ENCODE measurements at places on chromosomes 7 and 10. TPM values are rescaled to one million over a fixed set of nuclear protein-coding genes. Genes with fewer than 3 reads are reported as not detected.

- no peak for DNase-seq
Measured at GRCh38 chr10:115222039-115222438, 128.9 kb downstream of the ATRNL1 start.

- no peak for DNase-seq
Measured at GRCh38 chr10:97666992-97667391, 20.0 kb downstream of the AVPI1 start.

DNA sequence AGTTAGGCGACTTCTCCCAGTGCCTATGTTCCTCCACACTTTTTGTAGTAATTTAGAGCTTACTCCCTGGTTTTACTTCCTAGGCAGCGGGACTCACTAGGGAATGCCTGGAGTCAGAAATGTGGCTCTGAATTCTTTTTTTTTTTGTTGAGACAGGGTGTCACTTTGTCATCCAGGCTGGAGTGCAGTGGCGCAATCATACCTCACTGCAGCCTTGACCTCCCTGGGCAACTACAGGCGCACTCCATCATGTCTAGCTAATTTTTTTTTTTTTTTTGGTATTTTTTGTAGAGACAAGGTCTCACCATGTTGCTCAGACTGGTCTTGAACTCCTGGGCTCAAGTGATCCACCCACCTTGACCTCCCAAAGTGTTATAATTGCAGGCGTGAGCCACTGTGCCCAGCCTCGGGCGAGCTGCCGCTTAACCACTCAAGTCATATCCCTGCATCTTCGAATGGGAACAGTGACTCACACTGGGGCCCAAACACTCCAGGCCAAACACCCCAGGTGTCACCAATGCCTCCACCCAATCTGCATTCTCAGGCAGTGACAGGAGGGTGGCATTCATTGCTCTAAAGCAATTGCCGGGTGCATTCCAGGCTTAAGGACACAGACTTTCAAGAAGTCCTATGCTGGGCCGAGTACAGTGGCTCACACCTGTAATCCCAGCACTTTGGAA, 19.6 kb downstream of the RGS10 start:
- DNase-seq = no peak

DNA sequence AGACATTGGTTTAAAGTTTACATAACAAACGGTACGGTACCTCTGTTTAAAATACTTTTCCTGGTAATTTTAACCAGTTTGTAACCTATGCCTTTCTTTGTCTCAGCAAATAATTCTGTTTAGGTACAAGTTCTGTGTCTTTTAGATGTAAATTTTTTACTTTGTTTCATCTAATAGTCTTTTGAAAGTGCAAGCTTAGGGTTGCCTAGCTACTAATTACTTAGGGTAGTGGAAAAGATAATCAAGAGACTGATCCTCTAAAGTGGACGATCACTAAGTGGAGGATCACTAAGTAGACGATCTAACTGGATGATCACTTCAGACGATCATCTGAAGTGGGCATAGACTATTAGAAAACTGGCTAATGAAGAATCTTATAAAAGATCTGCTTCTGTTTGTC, 16.1 kb upstream of the FKBP9 start:
- DNase-seq = no peak

Gene CYP2C8
- total RNA-seq = not detected

GRCh38 chr10:126927799-126928198, 22.6 kb downstream of the DOCK1 start:
- DNase-seq = no peak

- DNase-seq = no peak
Measured at GRCh38 chr10:74983383-74983782, 128.1 kb upstream of the SAMD8 start.

DNA sequence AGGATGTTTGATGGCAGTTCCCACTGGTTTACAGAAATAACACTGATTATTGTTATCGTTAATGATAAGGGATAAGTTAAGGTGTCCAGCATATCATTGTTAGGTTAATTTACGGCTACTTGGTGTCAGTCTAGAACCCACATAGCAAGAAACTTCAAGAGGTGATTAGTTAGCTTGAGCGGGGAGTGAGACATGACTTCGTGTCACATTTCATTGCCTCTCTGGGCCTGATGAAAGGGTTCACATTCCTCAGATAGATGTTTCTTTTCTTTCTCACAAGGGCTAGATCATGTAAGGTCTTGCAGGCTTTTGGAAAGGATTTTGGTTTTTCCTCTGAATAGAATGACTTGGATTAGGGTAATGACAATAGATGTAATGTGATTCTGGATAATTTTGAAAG, 26.7 kb downstream of the WAC start:
- no peak for DNase-seq

DNA sequence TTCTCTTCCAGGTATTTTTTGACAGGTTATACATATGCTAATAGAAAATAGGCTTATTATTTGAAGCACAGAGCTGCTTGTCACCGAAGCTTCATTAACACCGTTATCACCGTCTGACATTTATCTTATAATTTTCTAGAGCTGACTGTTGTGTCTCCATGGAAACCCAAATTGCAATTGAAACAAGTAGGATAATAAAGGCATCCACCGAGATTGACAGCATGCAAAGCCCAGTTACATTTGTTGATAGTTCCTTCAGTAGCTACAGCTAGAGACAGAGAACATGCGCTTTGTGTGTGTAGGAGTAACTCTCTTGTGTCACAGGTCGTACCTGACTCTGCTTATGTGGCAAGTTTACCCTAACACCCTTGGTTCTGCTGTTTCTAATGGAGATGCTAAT, 135.6 kb downstream of the CELF2 start:
- DNase-seq = no peak

DNA sequence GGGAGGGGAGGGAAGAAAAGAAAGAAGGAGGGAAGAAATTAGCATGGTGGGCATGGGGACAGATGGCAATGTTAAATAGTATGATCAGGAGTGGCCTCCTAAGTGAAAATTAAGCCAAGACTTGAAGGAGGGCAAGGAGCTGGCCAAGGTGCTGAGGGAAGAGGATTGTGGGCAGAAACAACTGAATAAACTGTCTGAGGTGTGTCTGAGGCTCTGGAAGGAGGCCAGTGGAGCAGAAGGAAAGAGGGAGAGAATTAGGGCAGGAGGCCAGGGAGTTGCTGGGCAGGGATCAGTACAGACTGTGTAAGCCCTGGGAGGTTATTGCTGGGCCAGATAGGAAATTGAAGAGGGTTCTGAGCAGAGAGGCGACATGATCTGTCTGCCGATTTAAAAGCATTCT, 40.6 kb upstream of the VKORC1L1 start:
- DNase-seq = peak; percentile 61

DNA sequence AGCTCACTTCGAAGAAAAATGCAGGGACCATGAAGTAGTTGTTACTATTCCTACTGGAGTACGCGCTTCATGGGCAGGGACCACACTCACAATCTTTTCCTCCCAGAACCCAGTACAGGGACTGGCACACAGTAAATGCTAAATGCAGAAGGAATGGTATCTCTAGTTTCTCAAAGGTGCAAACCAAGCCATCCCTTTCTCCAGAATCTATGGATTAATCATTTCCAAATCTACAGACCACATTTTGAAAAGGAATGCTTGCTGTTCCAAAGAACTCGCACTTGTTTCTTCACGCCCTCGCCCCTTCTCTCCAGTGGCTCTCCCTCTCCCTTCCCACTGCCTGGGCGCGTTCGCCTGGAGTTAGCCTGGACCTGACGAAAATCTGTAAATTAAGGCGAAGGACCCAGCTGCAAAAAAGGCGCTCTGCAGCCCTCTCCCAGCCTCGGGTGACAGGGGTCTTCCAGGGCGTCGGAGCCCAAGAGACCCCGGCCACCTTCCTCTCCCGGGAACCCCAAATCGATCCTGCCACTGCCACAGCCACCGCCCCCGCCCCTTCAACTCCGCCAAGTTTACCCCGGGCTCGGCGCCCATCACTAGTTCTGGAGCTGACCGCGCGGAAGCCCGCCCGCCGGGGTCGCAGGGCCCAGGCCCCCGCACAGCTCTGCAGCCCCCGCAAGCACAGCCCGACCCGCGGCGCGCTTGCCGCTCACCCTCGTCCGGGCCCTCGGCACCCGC, 527 bp downstream of the PDIA4 start:
- peak; percentile 41 for DNase-seq

GRCh38 chr10:79488336-79488735, 24.0 kb upstream of the EIF5AL1 start:
- DNase-seq = no peak

GRCh38 chr10:69172241-69172982, 7.6 kb upstream of the SUPV3L1 start:
- no peak for DNase-seq

GRCh38 chr10:97515271-97515978, 16.7 kb downstream of the UBTD1 start:
- DNase-seq = no peak

- no peak for DNase-seq
Measured at GRCh38 chr10:88991899-88992320, 1.3 kb downstream of the FAS start.

DNA sequence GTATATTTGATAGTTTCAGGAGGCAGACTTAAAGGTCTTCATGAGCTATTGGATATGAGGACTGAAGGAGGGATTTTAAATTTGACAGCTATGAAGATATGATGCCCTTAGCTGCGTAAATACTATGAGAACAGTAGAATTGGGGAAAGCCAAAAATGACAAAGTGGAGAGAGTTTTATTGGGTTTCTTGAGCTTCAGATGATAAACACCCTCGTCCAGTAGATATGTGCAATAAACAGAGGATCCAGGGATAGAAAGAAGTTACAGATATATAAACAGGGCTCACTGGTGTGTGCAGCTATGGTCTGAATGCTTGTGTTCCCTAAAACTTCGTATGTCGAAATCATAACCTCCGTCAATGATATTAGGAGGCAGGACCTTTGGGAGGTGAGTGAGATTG, 131.3 kb downstream of the INHBA start:
- no peak for DNase-seq

DNA sequence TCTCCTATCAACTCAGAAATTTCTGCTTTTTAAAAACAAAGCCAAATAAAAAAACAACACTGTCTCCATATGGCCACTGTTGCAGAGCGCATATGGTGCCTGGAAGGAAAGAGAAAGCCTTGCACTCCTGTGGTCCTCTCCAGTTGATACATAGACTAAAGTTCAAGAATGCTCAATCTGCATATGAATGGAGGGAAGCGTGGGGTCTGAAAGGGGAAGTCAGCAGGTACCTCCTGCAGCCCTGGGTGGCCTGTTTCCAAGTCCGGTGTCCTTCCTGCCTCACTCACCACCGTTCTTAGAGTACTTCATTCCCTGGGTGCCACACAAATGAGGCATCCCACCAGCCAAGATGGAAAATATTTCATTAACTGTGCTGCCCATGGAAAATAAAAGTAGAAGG, 138.3 kb upstream of the PALS2 start:
- DNase-seq = no peak

Gene GET4
- total RNA-seq = 22.0 TPM

- no peak for DNase-seq
Measured at GRCh38 chr7:38306171-38306570, 32.7 kb upstream of the TARP start.

GRCh38 chr7:157813741-157814661, 477.2 kb downstream of the DNAJB6 start:
- DNase-seq = no peak
